ENCODE measurements at places on chromosomes 12 and 14.

GRCh38 chr12:40436564-40436963, 211.8 kb downstream of the LRRK2 start:
- DNase-seq, result no peak

DNA sequence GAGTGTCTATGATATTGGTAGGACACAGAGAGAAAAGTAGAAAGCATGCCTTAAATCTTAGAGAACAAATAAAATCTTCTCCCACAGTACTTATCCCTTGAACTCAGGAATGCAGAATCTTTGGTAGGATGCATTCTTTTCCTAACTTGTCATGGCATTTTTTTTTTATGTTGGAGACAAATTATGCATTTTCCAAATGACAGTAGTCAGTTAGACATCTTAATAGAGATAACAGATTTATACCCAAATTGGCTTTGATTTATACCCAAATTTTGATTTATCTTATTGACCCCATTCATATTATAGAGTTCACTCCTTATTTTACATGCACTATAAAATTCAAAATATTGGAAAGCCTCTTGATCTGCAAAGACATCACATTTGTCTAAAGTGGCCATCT, 132.9 kb downstream of the CNTN1 start:
- no peak for DNase-seq

DNA sequence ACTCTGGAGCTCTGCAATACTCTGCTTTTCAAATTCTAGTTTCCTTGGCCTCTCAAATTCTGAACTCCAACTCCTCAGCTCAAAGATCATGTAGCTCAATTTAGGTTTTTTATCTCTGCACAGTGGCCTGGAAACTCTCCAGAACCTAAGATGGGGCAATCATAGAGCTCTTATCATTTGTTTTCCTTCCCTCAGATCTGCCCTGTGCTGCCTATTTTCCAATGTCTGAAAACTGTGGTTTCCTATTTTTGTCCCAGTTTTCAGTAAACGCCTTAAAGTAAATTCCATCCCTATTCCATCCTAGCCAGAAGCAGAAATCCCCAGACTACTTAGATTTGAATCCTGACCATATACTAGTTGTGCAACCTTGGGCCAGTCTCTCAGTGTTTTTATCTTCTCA, 73.2 kb downstream of the CEP83 start:
- no peak for DNase-seq

DNA sequence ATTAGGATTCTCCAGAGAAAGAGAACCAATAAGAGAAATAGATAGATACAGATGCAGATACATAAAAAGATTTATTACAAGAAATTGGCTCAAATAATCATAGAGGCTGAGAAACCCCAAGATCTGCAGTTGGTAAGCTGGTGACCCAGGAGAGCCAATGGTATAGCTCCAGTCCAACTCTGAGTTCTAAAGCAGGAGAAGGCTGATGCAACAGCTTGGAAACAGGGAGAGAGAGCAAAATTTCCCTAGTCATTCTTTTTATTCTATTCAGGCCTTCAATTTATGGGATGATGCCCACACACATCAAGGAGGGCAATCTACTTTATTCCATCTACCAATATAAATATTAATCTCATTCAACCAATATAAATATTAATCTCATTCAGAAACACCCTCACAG, 218.2 kb downstream of the PRKD1 start:
- no peak for DNase-seq

DNA sequence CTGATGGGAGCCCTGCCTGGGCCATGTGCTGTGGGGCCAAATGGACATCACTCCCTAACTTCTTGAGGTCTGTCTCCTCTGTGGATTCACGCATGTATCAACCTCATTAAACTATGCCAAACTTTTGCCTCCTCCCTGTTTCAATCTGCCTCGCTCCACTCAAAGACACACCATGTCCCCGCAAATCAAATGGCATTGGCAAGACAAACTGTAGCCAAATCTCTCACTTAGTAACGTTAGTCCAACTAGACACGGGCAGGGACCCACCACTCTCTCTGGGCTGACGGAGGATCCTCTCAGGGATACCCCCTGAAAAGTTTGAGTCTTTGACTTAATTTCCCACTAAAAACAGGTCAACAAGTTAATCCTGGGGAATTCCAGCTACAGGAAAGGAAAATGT, 8.0 kb downstream of the ZBTB39 start:
- DNase-seq, result no peak

GRCh38 chr12:75982169-75982564, 49.4 kb downstream of the PHLDA1 start:
- no peak for DNase-seq

- DNase-seq, result no peak
Observed at GRCh38 chr14:66701813-66702212, 193.9 kb downstream of the GPHN start.

DNA sequence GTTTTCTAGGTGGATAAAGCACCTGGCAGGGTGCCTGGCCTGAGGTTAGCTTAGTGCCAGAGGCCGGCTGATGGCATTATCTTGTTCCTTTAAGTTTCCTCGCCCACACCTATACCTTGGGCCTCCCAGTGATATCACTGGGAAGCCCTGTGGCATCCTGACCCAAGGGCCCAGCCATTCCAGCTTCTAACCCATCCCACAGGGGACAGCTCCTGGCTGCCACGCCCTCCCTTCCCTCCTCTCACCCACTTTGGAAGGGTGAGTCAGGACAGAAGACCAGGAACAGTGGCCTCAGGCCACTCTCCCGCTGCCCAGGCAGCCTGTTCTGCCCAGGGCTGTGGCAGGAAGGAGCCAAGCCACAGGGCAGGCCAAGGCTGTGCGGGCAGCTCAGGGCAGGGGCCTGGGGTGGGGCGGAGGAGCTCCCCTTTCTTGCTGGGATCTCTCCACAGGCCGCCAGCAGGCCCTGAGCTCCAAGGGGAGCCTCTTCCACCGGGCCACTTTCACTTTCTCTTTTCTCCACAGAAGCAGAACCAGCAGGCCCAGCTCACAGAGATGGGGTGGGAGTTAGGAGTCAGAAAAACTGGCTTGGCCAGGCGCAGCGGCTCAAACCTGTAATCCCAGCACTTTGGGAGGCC, 75.1 kb downstream of the IRF2BPL start:
- no peak for DNase-seq
